ENCODE measurements at places on chromosomes 11 and 22.
A peak's percentile ranks its signal among the peaks of the same experiment; 100 is the strongest.

GRCh38 chr22:31046539-31047226 lies 34.4 kb upstream of the SMTN start:
- no peak for DNase-seq

GRCh38 chr22:45781459-45781858 lies 109.8 kb downstream of the ATXN10 start:
- no peak for DNase-seq

DNA sequence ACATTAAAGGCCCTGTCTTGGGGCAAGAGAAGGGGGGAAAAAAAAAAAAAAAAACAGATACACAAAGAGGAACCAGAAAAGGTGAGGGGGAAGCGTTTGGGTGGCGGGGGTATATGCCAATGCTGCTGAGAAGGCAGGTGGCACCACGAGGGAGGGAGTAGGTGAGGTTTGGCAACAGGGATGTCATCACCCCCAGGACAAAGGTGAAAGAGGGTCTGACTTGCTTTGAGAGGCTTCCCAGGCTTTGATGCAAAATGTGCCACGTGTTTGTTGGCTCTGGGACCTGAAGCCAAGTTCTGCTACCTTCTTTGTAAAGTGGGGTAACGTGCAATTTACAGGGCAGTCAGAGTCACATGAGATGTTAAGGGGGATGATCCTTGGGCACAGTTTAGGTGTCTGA lies 4.1 kb downstream of the YPEL1 start:
- no peak for DNase-seq

GRCh38 chr11:65720211-65720934 lies at the start of gene RNASEH2C:
Gene RNASEH2C (minus strand): TSS chr11:65720798. CDS start chr11:65720758, 40 bp downstream.
- DNase-seq = peak; percentile 87

GRCh38 chr22:17479135-17479534 lies 84.2 kb upstream of the SLC25A18 start:
- DNase-seq = no peak

DNA sequence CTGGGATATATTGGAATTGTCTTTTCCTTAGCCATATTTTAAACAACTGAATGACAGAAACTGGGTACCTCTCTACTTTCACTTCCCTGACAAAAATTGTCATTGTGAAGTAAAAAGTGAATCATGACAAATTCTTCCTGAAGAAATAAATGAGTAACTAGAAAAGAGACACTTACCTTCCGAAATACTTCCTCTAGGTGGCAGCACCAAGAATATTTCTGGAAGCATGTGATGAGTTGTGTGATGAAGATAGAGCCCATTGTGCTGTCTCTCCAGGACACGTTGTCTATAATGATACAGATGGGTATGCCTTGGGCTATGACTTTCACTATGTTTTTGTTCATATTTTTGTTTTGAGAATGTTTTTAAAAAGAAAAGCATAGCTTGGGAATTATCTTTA lies 21.5 kb downstream of the CASP4 start:
- DNase-seq = peak; percentile 19

All from germinal center (tissue), 1 donor.